Stimulated activated CD4-positive, alpha-beta T cell treated with anti-CD3 and anti-CD28 coated beads, Interleukin-15, amount 100 ng/mL, for 1 hour (primary cell): ENCODE measurements at places on chromosomes 12 and 14.

DNA sequence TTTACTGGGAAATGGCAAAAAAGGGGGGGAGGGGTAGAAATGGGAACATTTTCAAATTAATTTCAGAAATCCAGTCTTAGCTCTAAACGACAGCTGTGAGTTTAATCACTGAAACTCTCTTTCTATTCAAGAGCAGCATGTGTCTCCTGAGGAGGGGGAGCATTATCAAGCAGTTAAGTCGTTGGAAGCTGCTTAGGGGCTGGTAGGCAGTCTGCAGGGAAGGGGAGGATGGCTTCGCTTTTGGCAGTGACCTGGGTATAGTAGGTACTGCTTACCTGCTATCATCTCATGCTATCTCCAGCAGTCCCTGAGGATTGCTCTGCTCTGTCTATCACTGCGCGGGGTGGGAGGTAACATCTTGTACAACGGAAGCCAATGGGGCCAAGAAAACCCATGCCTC is 567.4 kb downstream of the NRXN3 start:
- DNase-seq: no peak

- no peak for DNase-seq
Observed at GRCh38 chr12:51033457-51034089, 7.4 kb upstream of the SLC11A2 start.

- DNase-seq: no peak
Observed at GRCh38 chr12:95339086-95339788, 121.6 kb downstream of the VEZT start.

- no peak for DNase-seq
Observed at GRCh38 chr12:116856729-116857128, 24.5 kb downstream of the HRK start.

- no peak for DNase-seq
Observed at GRCh38 chr14:70648346-70648745, 6.6 kb downstream of the TTC9 start.

DNA sequence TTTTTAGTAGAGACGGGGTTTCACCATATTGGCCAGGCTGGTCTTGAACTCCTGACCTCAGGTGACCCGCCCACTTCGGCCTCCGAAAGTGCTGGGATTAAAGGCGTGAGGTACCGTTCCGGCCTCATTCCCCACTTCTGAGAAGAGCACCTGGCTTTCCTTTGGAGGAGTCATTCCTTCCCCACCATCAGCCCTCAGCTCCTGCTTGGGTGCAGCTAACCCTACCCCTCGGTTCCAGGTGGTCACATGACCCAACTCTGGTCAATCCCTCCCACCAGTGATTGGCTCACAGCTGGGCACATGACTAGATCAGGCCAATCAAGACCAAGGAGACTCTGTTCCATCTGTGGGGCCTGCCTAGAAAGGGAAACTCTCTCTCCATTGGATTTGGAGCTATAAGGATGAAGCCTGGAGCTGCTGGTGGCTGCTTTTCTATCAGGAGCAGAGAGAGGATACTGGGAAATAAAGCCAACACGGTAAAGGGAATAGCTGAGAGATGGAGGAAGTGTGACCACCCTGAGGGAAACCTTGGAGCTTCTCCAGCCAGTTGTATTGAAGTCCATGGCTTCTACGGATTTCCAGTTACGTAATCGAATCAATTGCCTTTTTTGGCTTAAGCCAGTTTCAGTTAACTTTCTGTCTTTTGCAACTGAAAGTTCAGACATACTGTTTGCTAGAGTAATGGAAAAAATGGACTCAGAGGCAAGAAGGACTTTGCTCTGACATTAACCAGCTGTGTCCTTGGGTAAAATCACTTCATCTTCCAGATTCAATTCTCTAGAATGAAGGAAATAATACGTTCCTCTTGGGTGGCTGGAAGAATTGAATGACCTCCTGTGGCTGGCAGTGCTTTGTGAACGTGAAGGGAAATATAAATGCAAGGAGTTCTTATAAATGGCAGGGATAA is 19.7 kb upstream of the IFT81 start:
- no peak for DNase-seq

GRCh38 chr14:91330856-91331255 is 86.4 kb upstream of the GPR68 start:
- no peak for DNase-seq

- no peak for DNase-seq
Observed at GRCh38 chr12:65537978-65538377, 259.5 kb downstream of the MSRB3 start.

GRCh38 chr14:85342858-85343607 is 186.9 kb upstream of the FLRT2 start:
- DNase-seq: no peak

GRCh38 chr12:6961278-6961694 is 9.2 kb downstream of the PHB2 start:
- DNase-seq: peak; percentile 84

GRCh38 chr12:26869908-26870459 is 37.0 kb upstream of the ITPR2 start:
- no peak for DNase-seq

DNA sequence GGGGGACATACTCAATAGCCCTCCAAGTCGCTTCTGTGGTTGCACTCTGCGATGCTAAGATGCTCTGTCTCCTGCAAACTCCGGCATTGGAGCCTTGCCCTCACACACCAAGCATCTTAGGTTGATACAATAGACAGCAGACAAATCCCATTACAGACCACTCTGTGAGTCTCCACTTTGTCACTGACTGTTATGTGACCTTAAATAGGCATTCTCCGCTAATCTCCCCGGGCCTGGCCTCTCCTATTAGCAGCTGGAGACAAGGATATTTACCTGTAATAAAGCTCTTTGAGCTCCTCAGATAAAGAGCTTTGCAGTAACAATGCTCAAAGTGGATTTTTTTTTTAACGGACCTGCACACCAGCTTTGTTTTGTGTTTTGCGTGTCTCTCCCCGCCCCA is 479.7 kb upstream of the TBX3 start:
- no peak for DNase-seq

GRCh38 chr12:52601671-52602070 is 408 bp upstream of the KRT72 start:
- DNase-seq: no peak

GRCh38 chr14:105086833-105087307 is 21.6 kb upstream of the GPR132 start:
- peak; percentile 78 for DNase-seq

DNA sequence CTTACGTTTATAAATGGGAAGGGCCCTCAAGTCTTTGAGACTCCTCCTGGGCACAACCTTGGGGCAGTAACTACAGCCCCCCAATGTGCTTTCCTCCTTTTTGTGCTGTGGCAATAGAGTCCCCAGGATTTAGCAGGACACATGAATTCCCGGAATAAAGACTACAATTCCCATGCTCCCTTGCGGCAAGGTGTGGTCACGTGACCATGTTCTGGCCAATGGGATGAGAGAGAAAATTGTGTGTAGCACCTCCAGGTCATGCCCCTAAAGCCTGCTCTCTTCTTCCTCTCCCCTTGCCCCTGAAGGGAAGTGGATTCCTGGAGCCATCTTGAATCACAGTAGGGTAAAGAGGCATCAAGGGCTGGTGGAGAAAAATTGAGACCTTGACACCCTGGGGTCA is 295.1 kb upstream of the SFSWAP start:
- DNase-seq: no peak

- DNase-seq: no peak
Observed at GRCh38 chr14:34038358-34039057, 87.6 kb upstream of the EGLN3 start.

GRCh38 chr12:32549675-32550079 is 129.4 kb upstream of the DNM1L start:
- DNase-seq: no peak
